ENCODE measurements at places on chromosomes 13 and 19.

GRCh38 chr13:52936806-52937205 lies 88.4 kb upstream of the PCDH8 start:
- DNase-seq, result no peak

GRCh38 chr19:38977445-38978325 lies 2.1 kb upstream of the FBXO17 start:
- peak; percentile 86 for DNase-seq

DNA sequence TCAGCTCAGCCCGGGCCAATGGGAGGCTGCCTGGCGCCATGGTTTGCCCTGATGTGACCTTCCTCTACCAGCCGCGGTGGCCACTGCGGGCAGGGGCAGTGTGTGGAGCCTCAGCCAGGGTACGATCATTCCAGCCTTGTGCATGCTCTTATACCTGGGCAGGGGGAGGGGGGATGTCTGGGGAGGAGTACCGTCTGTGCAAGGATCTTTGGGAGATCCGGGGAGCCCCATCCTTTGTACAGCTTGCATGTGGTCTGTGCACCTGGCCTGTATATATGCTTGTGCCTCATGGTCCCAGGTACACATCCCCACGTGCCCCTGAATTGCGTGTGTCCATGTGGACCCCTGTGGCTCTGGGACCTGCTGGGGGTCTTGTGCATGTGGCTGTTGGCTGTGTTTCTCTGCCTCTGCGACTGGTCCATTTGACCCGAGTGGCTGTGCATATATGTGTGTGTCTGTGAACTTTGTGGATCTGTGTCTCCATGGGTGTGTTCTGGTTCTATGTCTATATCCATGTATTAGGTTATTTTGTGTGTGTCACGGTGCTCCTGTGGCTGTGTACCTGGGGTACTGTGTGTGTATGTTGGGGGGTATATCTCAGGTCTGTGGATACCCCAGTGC lies 12.8 kb upstream of the NANOS3 start:
- no peak for DNase-seq

- DNase-seq, result no peak
Measured at GRCh38 chr19:55491546-55492360, 3.5 kb downstream of the SSC5D start.

DNA sequence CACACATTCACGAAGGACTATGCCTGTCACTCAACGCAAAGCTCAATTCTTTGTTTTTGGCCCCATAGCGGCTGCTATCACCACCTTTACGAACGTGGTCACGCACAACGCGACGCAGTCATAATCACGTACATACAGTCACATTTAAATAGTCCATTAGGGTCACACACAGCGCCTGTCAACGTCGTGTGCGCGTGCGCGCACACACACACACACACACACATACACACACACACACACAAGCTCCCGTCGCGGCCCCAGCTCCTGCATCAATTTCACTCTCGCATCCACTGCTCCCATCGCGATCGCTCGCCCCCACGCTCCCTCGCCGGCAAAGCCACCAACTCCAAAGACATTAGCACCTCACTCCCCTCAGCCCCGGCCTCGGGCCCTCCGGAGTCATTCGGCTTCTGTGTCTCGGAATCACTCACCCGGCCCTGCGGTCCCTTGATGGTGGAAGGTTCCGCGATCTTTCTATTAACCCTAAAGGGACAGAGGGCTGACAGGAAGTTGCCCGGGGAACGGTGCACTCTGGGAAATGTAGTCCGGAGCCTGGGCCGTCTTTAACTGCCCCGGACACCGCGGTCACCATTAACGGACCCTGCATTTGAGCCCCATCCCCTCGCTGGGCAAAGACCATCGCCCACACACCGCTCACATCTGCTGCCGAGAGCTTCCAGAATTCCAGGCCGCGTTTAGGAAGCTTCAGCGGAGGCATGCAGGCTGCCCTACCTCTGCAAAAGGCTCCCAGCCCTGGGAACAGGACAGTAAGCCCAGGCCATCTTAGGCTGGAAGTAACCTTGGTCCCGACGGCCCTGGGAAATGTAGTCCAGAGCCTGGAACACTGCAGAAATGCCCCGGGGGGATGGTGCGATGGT lies at the start of gene ZNF790:
Gene ZNF790, minus strand, starts transcription at position 482 of the 878 bp plus-strand sequence. CDS start 12,768 bp downstream, outside the sequence.
- peak; percentile 91 for DNase-seq

GRCh38 chr13:60288569-60288968 lies 108.5 kb upstream of the TDRD3 start:
- no peak for DNase-seq

DNA sequence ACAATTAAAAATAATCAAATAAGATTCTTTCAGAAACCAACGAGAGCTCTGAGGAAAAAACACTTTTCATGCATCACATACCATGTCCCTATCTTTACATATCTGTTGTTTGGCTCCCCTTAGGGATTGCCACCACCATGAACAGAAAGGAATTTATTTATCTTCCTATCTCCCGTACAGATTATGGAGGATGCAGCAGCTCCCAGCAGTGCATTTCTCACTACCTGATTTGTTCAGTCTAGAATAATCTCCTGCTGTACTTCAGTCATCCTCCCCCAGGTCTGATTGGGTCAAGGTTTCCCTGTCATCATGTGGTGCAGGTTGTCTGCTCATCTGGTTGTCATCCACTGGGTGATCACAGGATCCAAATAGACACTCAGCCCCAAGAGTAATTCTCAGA lies 451.3 kb downstream of the OXGR1 start:
- no peak for DNase-seq

DNA sequence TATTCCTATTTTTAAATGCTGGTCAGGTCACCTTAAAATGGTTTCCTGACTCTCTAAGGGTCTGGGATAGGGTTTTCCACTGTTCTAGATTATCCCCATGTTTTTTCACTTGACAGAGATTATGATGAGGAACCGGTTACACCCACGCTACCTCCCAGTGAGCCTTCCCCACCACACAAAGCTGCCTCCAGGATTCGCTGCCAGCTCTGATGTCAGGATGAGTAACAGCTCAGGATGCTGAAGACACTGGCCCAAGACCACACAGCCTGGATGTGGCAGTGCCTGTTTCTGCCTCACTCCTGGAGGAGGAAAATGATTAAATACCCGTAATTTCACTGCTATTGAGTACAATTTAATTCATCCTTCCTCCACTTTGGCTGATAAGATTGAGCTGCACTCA lies 22.9 kb downstream of the ZNF114 start:
- no peak for DNase-seq

GRCh38 chr19:1634242-1634937 lies 18.0 kb downstream of the TCF3 start:
- DNase-seq, result no peak

- DNase-seq, result no peak
Measured at GRCh38 chr13:20993211-20993610, 68.2 kb downstream of the LATS2 start.

- DNase-seq, result no peak
Measured at GRCh38 chr19:1492474-1493006, 1.6 kb downstream of the REEP6 start.

- DNase-seq, result no peak
Measured at GRCh38 chr13:111202156-111202621, 87.1 kb downstream of the ARHGEF7 start.

DNA sequence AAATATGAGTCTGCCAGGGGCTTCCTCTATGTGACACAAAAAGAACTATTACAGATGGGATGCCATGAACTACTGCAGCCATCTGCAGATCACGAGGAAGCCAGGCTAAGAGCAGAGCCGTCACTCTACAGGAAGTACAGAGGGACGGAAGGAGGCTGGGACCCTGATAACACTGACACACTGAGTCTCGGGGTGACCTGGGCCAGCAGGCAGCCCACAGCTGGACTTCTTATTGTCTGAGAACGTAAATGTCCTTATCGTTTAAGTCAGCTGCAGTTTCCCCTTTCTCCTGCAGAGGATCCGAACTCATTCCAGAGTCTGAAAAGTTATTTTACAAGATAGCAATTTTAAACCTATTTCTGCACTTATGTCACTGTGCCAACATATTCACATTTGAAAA lies 20.7 kb downstream of the PARP4 start:
- DNase-seq, result no peak

GRCh38 chr13:106533101-106533942 lies 2.1 kb downstream of the EFNB2 start:
- peak; percentile 60 for DNase-seq

DNA sequence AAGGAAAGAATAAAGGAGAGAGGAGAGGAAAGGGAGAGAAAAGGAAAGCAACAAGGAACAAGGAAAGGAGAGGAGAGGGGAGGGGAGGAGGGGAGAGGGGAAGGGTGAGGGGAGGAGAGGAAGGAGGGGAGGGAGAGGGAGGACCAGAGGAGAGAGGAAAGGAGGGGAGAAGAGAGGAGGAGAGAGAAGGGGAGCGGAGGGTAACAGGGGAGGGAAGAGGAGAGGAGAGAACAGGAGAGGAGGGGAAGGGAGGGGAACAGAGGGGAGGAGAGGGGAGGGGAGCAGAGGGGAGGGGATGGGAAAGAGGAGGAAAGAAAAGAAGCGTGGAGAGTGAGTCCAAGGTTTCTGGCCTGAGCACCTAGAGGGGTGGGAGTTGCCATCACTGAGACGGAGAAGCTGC lies 26.7 kb downstream of the FAAP24 start:
- no peak for DNase-seq

DNA sequence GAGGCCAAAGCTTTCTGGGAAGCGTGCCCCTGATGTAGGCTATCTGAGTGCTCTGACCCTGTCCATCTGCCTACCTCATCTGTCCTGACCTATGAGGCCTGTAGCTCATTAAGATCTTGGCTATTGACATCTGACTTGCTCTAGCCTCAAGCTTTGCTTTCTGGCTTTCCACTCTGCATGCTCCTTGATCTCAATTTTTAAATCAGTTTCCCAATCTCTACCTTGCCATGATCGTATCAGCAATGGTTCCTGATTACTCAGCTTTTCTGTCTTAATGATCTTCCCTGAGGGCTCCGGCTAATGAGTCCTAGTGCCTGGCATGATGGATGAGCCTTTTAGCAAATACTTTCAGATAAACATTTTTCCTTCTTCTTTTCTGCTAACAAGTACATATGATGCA lies 262.0 kb downstream of the NDFIP2 start:
- no peak for DNase-seq

- no peak for DNase-seq
Measured at GRCh38 chr13:28750187-28751045, 31.6 kb upstream of the SLC46A3 start.

DNA sequence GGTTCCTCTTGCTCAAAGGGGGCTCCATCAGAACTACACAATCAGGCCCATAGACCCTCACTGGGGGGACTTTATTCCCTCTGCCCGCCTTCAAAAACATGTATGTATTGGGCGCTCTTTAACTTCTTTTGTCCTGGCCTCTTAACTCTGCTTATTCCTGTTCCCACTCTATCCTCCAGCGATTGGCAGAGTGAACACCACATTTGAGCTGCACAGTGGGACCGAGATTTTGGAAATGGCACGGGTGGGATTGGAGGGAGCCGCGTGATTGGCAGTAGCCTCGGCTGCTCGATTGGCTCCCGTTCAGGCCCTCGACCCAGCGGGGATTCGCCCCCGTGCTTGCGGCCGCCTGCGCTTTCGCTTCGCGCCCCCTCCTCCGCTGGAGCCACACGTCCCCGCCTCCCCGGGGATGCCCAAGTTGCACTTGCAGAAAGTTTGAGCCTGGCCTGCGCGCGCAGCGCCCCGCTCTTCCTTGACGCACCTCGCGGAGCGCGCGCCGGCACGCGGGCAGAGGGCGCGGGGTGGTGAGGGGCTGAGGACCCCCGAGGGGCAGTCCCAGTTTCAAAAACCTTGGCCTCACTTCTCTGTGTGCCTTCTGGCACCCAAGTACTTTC lies at the start of gene ZIC5:
Gene ZIC5, minus strand, starts transcription at position 192 of the 614 bp plus-strand sequence. Its CDS starts 164 bp downstream, at position 28.
- DNase-seq, result no peak

DNA sequence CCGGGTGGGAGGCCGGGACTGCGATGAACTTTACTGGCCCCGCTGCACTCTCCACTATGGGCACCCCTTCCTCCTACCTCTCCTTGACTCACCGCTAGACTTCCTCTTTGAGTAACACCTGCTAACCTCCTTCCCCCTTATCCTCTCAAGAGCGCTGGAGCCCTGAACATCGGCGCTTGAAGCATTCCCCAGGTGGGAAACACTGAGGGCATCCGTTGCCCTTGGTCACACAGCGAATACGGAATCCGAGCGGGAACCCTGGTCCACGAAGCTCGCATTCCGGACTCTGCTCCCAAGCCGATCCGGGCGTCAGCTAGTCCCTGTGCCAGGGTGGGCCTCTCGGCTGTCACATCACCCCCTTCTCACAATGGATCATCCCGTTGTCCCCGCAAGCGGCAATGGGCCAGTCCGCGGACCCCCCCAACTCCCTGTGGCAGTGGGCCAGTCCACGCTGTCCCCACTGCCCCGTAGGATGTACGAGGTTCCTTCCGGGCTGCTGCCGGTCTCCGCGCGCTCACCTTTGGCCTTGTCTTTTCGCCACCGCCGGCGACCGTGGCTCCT lies 4.2 kb downstream of the LIPE start:
- peak; percentile 77 for DNase-seq

GRCh38 chr13:30363725-30364124 lies 56.4 kb upstream of the KATNAL1 start:
- no peak for DNase-seq

DNA sequence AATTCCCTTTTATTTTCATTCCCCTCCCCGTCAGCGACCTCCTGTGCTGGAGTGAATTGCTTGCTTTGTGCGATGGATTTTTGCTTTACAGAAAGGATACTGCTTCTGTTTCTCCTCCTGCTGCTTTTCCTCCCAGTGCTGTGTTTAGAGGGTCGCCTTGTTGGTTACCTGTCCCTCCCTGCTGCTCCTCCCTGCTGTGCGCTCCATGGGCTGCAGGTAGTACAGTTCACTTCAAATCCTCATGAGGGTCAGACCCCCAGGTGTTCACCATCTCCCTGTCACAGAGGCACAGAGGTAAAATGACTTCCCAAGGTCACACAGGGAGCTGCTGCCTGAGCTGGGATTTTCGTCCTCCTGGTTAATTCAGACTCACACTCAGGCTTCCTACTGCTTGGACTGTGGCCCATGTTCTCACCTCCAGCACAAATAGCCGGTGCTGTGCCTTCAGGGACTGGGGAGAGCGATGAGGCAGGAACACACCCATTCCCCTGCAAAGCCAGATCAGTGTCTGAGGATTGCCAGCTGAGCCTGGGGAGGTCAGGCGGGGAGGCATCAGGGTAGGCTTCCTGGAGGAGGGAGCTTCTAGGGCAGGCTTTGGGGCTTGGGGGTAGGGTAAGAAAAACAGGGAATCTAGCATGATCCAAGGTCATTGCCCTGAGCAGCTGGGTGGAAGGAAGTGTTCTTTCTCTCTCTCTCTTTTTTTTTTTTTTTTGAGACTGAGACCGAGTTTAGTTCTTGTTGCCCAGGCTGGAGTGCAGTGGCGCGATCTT lies 14.4 kb downstream of the BICRA start:
- DNase-seq, result no peak

- DNase-seq, result no peak
Measured at GRCh38 chr13:85140192-85140591, 659.0 kb downstream of the SLITRK6 start.

GRCh38 chr19:35309481-35310279 lies 17.7 kb downstream of the MAG start:
- DNase-seq, result no peak
